ENCODE measurements at places on chromosomes 2 and 18. TPM values are rescaled to one million over a fixed set of nuclear protein-coding genes. Genes with fewer than 3 reads are reported as not detected.

ANTXR1 gene
- polyA plus RNA-seq, result 0.20 TPM

CPO gene
- not detected for polyA plus RNA-seq

DNA sequence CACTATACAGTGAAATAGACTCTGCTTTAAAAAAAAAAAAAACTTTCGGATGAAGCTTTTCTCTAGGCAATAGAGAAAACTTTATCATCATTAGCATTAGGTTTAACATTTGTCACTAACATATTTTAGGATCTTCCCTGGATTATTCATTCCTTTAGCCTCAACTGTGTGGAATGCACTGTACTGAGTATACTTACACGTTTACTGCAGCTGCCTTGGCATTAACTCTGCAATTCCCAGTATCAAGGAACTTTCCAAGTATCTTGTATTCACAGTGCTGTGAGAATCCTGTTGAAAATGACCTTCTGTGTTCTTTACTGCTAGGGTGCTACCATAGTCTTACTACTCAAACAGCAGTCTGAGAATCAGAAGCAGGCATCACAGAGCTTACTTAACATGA lies 328.2 kb upstream of the COL3A1 start:
- no peak for DNase-seq

DNA sequence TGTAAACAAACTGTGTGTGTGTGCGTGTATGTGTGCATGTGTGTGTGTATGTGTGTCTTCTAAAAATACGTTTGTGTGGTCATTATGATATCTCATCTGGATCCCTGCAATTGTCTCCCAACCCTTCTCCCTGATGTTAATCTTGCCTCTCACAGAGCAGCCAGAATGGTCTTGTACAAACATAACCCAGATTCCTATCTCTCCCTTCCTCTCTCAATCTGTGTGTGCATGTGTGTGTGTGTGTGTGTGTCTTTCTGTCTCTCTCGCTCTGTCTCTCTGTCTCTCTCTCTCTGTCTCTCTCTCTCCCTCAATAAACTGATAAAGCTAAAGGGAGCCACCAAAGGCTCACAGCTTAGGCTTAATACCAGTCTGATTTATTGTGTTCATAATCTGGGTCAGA lies 210.8 kb downstream of the PAX3 start:
- no peak for DNase-seq

DNA sequence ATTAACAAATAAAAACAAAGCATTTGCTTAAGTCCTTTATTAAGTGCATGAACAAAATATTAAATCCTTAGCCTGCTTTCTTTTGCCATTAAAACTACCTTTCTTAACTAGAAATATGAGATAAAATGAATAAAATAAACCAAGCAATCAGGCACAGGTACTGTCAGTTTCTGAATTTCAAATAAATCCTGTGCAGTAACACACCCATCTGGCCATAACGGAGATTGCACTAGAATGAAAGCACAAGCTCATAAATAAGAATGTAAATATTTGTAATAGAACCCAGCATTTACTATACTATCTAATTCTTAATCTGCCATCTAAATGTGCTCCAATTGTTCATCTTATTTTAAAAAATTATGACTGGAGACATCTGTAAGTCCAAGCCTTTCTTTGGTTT lies 31.9 kb downstream of the PRKRA start:
- no peak for DNase-seq

GRCh38 chr2:198100346-198100745 lies 296.0 kb downstream of the PLCL1 start:
- no peak for DNase-seq
